ENCODE measurements at places on chromosomes 12 and 14. TPM values are rescaled to one million over a fixed set of nuclear protein-coding genes. Genes with fewer than 3 reads are reported as not detected.

- no peak for DNase-seq
These were observed 6.5 kb downstream of the AKT1 start for GRCh38 chr14:104788873-104789663.

GRCh38 chr14:68820536-68820935 lies 27.7 kb upstream of the ZFP36L1 start:
- DNase-seq, result no peak

KIF5A gene
- 0.53 TPM for polyA plus RNA-seq

DNA sequence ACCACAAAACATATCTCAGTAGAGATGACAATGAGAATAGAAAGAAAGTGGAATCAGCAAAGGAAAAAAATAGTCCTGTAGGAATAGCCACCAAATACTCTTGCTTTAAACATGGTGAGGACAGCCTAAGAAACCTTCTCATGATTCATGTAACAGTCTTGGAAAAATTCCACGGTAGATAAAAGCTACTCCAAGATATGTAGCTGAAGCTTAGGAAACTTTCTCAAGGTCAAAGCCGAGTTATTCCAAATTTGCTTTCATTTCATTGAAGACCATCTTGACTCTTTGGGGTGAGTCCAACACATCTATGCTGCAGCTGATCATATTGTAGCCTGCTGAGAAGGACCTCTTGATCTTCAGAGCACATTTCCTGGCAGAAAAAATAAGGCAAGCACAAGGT lies 157.6 kb downstream of the PAH start:
- no peak for DNase-seq

DNA sequence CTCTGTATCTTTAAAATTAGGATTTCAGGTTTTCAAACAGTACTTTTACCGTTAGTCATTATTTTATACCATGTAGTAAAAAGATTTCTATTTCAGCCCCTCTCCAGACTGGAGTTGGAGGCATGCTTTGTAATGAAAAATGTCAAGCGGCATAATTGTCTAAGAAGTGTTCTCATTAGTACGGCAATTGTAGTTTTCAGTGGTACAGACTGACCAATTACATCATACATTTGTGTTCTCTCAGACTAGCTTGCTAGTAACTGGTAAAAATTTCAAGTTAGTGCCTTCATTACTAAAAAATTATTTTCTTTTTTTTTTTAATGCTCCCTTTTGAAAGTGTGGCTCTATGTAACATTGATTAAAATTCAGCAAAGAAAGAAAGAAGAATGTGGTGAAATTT lies 4.5 kb downstream of the USP30 start:
- DNase-seq, result no peak

DNA sequence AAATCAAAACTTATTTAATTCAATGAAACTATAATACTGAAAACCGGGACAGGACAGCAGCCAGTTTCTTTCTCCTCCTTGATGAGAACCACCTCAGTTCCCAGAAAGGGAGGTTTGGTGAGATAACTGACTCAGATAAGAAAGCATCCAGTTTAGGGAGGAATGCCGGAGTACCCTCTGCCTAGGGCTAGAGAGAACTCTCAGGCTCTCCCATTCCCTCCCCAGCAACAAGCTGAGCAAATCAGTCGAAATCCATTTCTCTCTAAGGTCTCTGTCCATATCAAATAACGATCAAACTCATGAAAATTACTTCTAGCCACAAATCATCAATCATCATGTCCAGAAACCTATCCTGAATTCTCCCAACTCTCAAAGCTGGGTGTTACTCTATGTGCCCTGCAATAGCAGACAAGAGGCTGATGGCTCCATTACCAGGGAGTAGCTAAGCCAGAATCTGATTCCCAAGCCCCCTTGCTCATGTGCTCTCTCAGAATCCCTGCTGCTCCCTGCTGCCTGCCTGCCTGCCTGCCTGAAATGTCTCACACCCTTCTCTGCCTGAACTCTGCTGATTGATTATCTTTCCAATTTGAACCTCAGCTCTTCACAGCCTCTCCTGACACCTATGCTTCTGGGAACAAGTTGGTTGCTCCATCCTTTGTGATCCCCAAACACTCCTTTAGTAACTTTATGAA lies 49.4 kb downstream of the SLC25A47 start:
- DNase-seq, result no peak

DNA sequence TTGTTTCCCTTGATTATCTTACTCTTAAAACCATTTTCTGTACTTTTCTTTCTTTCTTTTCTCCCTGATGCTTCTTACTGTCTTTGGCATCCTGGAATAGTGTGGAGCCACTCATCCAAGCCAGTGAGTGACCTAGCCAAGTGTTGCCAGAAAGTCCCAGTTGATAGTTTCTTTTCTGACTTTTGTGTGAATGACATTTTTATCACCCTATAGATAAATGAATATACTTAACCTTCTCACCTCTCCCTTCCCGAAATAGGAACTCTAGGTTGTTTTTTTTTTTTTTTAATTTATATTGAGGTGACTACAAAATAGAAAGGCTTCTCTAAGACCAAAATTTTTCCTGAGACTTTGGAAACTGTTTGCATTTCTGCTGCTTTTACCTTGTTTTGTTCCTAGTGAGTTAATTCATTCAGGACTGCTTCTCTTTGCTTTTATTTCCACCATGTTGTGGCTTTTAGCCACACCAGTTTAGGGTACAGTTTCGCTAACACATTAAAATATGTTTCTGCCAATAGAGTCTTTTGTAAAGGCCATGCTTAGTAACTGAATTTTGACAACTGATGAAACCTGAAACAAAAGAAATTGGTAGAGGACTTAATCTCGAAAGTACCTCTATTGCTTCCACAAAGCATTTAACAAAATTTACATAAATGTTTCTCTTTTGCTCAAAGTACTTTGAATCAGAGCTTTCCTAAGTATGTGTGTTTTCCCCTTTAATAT lies 194.6 kb downstream of the ERC1 start:
- no peak for DNase-seq

RIMBP2 gene
- not detected for polyA plus RNA-seq

GRCh38 chr12:48901278-48901677 lies 24.0 kb downstream of the FKBP11 start:
- no peak for DNase-seq

CHPT1 gene
- 31.9 TPM for polyA plus RNA-seq

DNA sequence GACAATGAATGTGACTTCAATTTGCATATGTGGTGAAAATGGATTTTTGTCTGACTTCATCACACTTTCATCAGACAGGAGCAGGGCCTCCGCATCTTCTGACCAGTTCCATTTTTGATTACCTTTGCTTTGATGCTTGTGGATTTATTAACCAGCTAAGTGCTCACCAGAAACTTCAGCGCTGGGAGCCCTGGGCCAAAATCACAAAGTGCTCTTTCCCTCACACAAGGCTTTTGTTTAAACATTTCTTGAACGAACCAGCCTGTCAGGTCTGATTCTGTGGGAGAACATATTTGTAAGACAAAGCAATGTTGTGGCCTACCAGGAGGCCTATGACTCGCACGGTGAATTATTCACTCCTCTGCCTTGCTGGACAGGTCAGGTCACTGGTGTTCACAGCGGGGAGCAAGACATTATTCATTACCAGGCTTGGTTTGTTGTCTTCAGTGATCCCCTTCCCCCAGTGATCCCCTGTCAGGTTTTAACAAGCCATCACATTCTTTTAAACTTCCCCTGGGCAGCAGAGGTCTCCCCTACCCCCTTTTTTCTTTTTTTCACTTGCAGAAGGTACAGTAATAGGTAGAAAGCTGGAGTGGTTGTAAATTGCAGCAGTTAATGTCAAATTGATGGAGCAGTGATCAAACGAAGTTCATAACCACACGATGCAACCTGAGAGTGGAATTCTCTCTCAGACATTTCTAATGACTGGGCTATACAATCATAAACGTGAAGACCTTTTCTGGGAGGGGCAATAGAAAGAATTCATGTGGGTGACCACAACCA lies 167.5 kb upstream of the PRICKLE1 start:
- DNase-seq, result peak; percentile 57

POTEG gene
- polyA plus RNA-seq, result not detected

DNA sequence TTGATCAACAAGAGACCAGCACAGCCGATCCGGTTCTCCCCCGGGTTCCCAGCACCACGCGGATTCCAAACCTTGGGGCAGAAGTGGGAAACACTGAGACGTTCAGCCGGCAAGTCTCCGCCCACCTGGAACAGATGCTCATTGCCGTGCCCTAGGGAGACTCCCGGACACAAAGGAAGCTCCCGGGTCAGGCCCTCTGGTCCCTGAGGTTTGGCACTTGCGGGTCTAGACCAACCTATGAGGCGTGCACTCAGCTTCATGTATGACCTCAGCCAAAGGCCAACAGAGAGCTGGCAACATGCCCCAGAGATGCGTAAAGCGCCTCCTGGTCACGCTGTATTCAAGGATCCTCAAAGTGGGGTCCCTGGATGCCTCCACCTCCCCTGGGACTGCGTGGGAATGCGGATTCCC lies 2.5 kb downstream of the RIMBP2 start:
- DNase-seq, result no peak

KRT2 gene
- polyA plus RNA-seq, result not detected

GRCh38 chr14:54591461-54591860 lies 24.5 kb downstream of the SAMD4A start:
- no peak for DNase-seq

ATG2B gene
- 15.0 TPM for polyA plus RNA-seq

CLEC14A gene
- 8.3 TPM for polyA plus RNA-seq

DNAH10 gene
- 0.06 TPM for polyA plus RNA-seq

DNA sequence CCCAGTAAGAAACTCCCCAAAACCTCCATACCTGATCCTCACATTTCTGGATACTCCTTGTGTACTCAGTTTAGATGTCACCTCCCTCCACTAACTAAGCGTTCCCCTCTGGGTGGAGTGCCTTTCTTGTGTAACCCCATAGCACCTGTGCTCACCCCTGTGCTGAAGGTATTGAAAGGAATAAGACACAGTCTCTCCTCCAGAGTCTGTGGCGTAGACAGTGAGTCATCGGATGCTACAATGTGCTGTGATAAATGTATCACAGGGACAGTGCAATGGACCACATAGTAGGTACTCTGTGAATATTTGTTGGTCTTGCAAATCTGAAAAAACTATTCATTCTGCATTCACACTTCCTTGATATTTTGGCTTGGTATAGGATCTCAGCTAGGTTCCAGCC lies 30.8 kb downstream of the TSPAN9 start:
- no peak for DNase-seq

KDM2B gene
- polyA plus RNA-seq, result 9.8 TPM

GRCh38 chr14:50667684-50667995 lies 466 bp downstream of the SAV1 start:
- DNase-seq, result no peak

DNA sequence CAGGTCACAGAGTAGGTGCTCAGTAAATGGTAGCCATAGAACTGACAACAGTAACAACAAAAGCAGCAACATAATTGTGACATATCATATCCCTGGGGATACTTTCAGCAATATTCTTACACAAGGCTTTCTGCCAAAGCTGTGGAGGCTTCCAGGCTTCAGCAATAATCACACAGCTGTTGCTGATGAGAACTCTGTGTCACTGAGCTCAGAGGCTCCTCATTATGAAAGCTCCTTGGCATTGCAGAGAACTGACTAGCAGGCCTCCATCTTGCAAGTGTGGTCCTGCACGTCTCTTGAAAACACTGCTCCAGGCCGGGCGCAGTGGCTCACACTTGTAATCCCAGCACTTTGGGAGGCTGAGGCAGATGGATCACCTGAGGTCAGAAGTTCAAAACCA lies 97.3 kb upstream of the BTG1 start:
- peak; percentile 95 for DNase-seq

GRCh38 chr12:121089031-121089812 lies 43.5 kb upstream of the P2RX7 start:
- no peak for DNase-seq

SDR9C7 gene
- not detected for polyA plus RNA-seq

DNA sequence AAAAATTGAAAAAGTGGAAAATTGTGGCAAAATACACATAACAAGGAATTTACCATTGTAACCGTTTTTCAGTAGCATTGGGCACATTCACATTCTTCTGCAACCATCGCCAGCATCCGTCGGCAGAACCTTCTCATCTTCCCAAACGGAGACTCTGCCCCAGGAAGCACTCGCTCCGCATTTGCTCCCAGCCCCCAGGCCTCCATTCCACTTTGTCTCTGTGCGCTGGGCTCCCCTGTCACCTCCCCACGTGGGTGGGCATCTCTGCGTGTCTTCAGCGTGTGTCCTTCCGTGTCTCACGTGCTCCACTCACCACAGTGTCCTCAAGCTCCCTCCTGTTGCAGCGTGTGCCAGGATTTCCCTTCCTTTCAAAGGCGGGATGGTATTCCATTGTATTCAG lies 9.9 kb downstream of the GPR132 start:
- no peak for DNase-seq

All from fibroblast of lung (primary cell).